DMS 273 treated with DMSO at 0.1 percent for 48 hours (cell line): ENCODE measurements at places on chromosomes 3 and 15.

DNA sequence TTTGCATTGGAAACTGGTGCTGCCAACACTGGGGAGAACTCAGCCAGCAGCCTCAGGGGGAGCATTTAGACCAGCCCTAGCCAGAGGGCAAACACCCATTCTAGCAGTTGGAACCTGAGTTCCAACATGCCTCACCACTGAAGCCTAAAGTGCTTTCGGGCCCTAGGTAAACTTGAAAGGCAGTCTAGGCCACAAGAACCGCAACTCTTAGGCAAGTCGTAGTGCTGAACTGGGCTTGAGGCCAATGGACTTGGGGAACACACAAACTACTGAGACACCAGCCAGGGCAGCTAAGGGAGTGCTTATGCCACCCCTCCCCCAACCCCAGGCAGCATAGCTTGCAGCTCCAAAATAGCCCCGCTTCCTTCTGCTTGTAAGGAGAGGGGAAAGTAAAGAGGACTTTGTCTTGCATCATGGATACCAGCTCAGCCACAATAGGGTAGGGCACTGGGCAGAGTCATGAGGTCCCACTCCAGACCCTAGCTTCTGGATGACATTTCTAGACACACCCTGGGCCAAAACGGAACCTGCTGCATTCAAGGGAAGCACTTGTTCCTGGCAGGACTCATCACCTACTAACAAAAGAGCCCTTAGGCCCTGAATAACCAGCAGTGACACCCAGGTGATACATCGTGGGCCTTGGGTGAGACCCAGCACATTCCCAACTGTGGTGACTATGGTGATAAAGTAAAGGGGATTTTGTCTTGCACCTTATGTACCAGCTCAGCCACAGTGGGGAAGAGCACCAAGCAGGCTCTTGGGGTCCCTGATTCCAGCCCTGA, 37.3 kb upstream of the TEX9 start:
- DNase-seq: no peak

- no peak for DNase-seq
These were observed 25.4 kb upstream of the CDV3 start for GRCh38 chr3:133548090-133548489.

DNA sequence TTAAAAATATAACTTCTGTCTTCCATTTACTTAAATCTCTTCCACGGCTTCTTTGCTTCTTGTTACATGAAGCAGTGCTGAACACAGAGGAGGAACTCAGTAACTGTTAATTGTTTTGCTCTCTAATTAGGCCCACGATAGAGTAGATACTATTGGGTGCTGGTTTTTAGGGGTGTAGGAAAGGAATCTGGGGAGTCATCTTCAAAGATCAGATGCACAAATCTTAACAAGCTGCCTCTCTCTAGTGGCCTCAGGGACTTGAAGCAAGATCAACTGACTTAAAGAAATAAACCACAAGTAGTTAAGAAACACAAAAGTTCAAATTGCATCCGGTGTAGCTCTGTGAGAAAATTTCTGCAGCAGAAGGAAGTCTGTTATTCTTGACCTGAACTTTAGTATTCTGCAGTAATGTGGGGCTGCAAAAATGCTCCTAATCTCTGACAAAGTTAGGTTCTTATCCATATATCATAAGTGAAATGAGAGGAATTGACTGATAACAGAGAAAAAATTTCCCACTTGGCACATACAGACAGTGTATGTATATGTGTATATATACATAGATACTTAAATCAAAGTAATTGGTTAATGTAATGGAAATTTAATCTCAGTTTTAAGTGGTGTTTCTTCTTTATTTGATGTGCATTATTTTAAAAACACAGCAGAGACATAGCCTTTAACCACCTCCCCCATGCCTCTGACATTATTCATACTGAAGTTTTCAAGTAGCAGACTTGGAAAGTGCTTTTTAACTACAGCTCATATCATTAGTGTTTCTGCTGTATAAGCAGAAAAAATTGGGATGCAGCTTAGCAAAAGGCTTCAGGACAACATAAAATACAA, 51.8 kb downstream of the CHST2 start:
- no peak for DNase-seq

DNA sequence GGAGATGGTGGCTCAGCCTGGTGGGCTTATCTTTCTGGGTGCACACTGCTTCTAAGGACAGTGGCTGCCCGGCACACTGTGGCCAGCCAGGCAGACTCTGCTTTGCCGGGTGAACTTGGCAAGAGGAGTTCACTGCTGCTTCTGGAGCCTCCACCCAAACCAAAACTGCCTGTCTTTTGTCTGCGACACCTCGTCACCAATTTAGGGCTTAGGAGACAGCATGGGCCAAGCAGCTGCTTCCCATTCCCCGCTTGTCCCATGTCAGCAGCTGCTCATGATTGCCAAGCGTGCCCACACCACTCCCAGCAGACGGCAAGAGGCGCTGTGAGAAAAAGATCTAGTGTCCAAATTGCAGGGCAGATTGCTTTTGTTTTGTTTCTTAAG, 57.3 kb downstream of the LSM3 start:
- DNase-seq: no peak

GRCh38 chr3:187678726-187679268, 8.6 kb upstream of the SST start:
- DNase-seq: no peak

GRCh38 chr15:80265021-80265420, 13.0 kb upstream of the CTXND1 start:
- DNase-seq: no peak

DNA sequence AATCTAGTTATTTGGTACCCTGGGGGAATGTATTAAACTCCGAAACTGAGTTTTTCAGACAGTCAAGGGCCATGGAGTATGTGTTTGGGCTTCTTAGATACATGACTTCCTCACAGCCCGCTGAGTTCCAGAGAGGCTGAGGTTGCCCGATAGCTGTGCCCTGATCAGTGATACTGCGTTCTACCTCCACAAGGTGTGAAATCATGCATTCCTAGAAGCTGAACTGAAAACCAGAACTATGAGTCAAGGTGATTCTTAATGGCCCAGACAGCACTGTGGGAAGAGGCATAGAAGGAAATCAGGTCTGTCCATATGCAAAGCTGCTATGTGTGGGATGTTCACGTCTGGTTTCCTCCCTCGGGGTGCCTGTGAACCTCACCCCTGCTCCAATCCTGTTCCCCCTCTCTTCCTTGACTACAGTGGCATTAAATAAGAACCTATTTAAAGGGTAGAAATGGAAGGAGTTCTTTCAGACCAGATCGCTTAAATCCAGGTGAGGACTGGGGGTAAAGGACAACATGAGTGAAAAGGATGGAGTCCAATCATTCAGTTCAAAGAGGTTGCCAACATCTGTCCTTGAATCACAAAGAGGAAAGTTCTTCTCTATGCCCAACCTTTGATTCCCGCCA, 74.3 kb downstream of the MYO1E start:
- DNase-seq: no peak

- DNase-seq: no peak
These were observed 11.6 kb downstream of the LINGO1 start for GRCh38 chr15:77620960-77621647.

DNA sequence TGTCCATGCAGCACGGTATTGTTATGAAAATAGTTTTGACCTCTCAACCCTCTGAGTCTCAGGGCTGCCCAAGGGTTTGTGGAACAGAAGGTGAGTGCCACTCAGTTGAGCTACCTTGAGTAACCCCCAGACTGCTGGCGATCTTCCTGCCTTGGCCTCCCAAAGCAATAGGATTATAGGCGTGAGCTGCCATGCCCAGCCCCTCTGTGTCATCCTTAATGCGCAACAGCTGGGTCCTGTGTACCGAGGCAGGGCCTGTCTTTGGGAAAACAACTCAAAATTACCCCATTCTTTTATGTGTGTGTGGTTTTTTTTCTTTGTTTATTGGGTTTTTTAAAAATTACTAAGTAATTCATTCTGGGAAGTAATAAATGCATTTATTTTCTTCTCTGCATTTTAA, 78.3 kb upstream of the TPM1 start:
- DNase-seq: no peak

DNA sequence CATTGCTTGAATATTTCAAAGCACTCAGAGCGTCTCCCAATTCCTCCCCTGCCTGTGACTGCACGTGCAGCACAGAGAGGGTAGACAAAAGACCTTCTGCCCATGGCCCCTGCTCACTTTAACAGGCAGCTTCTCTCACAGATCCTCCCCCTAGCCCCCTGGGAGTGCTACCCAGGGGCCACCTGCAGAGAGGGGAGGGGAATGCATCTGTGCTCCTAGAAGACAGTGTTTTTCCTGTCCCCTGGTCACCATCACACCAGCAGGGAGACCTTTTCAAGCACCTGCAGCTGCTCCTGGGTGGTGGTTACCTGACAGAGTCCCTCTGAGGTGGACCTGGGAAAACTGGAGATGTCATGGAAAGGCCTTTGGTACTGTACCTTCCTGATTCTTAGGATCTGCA, 56.7 kb upstream of the PRR23C start:
- no peak for DNase-seq

DNA sequence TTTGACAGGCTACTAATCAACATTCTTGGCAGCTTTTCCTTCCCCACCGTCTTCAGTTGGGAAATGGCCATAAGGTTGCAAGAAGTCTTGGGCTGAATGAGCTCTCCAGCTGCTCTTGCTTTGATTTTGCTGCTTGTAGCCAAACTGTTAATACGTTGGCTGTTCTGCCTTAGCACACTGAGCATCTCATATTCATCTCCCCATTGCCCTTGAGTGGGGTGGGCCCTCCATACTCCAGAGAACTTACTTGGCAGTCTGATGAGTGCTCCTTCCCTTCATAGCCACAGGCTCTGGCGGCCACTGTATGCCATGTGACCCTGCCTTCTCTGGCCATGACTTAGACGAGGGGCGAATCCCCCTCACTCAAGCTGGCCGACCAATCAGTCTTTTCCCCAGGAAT, 25.8 kb upstream of the PAQR5 start:
- DNase-seq: no peak

- no peak for DNase-seq
These were observed 94.2 kb downstream of the NUP210 start for GRCh38 chr3:13325892-13326443.

GRCh38 chr3:72223116-72223515, 438.2 kb upstream of the PROK2 start:
- DNase-seq: no peak

DNA sequence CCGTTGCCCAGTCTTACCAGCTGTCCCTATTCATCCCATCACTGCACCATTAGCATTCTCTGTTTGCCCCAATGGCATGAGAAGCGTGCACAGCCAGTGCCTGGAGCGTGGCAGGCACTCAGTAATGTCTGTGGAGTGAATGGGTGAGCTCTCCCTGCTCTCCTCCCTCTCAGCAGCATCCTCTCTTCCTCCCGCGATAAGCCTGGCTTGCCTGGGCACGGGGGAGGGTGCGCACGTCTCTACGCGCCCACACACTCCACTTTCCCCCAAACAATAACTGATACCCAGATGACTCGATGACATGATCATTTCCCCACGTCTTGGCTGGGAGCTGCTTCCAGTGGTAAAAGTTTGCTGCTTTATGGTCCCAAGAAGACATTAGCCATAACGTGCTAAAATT, 81.8 kb upstream of the LINGO1 start:
- DNase-seq: no peak

DNA sequence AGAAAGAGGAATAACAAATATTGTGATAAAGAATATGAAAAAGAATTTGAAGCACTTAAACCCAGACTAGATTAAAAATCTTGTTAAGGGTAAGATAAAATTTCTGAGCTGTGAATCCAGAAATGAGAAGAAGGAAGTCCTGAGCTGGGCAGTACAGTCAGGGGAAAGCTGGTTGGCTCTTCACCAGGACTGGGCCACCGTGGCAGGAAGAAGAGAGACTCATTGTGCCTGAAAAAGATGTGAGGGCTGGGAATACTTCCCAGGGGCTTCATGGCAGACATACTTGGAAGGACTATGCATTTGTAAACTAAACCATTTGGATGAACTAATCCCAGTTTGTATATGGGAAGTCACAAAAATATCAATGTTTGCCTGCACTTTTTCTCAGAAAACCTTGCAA, 28.5 kb upstream of the MYO5C start:
- no peak for DNase-seq

- DNase-seq: no peak
These were observed 439.4 kb upstream of the RBMS3 start for GRCh38 chr3:28841441-28841840.

- DNase-seq: no peak
These were observed 13.5 kb downstream of the TIGIT start for GRCh38 chr3:114307222-114307830.
